Glutamatergic neuron (in vitro differentiated cells): ENCODE measurements at places on chromosomes 5 and 9. TPM values are rescaled to one million over a fixed set of nuclear protein-coding genes. Genes with fewer than 3 reads are reported as not detected.
A peak's percentile ranks its signal among the peaks of the same experiment; 100 is the strongest.

- H3K4me3 ChIP-seq: no peak overlapping the region
- H3K27ac ChIP-seq: no peak overlapping the region
- DNase-seq: no peak
- no peaks in the 10 kb centered on the region for H3K36me3 ChIP-seq
Measured at GRCh38 chr5:55873234-55873633, 22.1 kb downstream of the IL31RA start.

GRCh38 chr5:180096616-180097015 lies 25.1 kb upstream of the RNF130 start:
- peaks cover 10% of the 10 kb centered on the region for H3K4me1 ChIP-seq
- H3K36me3 ChIP-seq: peaks cover 12% of the 10 kb centered on the region
- DNase-seq: no peak
- no peak overlapping the region for H3K4me3 ChIP-seq
- H3K27ac ChIP-seq: no peak overlapping the region

GRCh38 chr9:130327070-130327780 lies 61.7 kb downstream of the HMCN2 start:
- H3K4me3 ChIP-seq: no peak overlapping the region
- H3K36me3 ChIP-seq: no peaks in the 10 kb centered on the region
- peak overlapping the region; percentile 43 for H3K27ac ChIP-seq
- H3K4me1 ChIP-seq: peaks cover 44% of the 10 kb centered on the region

The SLIT3 gene
- 11.5 TPM for total RNA-seq

DNA sequence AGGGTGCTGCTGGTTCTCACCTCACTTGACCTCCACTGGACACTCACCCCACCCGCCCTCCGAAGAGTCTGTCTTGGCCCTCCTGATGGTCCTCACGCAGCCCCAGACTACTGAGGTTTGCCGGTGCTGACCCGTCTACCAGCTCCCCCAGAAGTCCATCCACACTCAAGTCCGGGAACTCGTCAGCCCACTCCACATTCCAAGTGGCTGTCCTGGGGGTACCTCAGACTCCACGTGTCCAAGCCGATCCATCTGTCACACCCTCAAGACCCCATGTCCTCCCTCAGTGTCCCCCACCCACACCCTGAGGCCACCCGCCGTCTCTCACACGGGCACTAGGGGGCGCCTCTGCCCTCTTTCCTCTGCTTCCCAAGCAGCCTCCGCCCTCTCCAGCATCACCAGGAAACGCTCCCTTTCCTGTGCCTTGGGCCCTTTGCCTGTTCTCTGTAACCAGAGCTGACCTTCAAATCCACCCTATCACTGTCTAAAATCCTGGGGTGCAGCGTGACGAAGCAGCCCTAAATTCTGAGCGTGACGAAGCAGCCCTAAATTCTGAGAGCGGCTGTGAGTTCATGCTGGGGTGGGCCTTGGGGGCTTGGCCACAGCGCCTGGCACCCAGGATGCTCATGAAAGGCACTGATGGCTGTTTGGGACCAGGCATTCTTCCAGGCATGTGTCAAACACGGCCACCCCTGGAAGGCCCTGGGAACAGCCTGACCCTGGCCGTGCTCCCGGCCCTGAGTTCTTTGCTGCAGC lies 95.7 kb downstream of the KCNT1 start:
- DNase-seq: peak; percentile 78
- no peak overlapping the region for H3K27ac ChIP-seq
- H3K4me1 ChIP-seq: peaks cover 9% of the 10 kb centered on the region
- H3K4me3 ChIP-seq: no peak overlapping the region
- peaks cover 4% of the 10 kb centered on the region for H3K27me3 ChIP-seq

DNA sequence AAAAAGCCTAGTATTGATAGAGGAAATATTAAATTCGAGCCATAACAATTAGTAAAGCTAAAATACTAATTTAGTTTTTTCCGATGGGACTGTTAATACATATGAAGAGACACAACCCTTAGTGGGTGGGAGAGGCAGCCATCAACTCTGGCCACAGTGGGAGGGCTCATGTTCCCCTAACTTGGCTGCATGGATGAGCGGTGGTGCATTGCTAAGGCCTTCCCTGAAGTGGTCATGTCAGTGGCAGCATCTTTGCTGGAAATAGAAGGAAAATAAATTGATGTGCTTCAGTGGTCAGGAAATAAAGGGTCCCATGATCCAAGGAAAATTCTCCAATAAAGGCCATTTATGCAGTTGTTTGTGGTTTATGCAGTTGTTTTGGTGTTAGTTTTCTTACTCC lies 33.9 kb upstream of the F2RL2 start:
- peaks cover 1% of the 10 kb centered on the region for H3K27me3 ChIP-seq
- DNase-seq: no peak
- H3K27ac ChIP-seq: no peak overlapping the region
- H3K4me3 ChIP-seq: no peak overlapping the region
- no peaks in the 10 kb centered on the region for H3K4me1 ChIP-seq

DNA sequence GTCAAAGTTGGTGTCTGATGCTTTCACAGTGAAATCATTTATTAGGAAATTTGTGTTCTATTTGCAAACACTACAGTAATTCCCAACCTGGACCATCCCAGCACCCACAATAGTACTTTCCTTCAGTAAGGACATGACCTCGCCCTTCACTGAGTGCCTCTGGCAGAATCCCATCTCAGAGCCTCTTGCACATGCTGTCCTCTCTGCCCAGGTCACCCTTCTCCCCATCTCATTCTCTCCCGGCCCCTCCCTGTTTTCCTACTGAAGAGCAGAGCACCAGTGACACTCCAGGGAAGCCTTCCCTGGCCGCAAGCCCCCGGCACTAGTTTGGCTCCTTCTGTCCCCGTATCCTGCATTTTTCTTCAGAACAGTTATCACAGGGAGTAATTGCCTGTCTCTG lies 220.4 kb downstream of the MAPKAP1 start:
- H3K36me3 ChIP-seq: no peaks in the 10 kb centered on the region
- DNase-seq: no peak
- H3K4me1 ChIP-seq: no peaks in the 10 kb centered on the region

GRCh38 chr5:113692466-113692865 lies 179.0 kb downstream of the YTHDC2 start:
- H3K4me1 ChIP-seq: peaks cover 20% of the 10 kb centered on the region
- peak overlapping the region; percentile 35 for H3K4me3 ChIP-seq
- no peaks in the 10 kb centered on the region for H3K36me3 ChIP-seq
- DNase-seq: peak; percentile 22
- H3K27me3 ChIP-seq: no peaks in the 10 kb centered on the region

DNA sequence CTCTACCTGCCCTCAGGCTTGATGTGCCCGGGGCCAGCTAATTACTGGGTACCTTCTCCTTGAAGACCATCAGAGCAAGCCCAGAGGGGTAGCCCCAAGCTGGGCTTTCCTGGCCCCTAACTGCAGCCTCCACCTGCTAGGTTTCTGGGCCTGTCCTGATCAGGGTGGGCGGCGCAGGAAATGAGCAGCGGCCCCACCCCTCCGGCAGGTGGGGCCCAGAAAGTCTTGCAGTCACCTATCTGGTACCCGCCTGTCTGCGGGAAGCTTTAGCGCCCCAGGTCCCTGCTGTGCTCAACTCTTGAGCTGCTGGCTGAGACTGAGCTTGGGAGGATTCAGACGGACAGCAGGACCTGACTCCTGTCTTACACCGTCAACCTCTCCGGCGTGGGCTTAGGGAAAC lies 37.1 kb upstream of the LHX2 start:
- no peak for DNase-seq
- peaks cover 3% of the 10 kb centered on the region for H3K27me3 ChIP-seq
- H3K27ac ChIP-seq: no peak overlapping the region

- H3K27ac ChIP-seq: no peak overlapping the region
- H3K4me1 ChIP-seq: no peaks in the 10 kb centered on the region
- H3K4me3 ChIP-seq: no peak overlapping the region
- DNase-seq: no peak
- H3K36me3 ChIP-seq: no peaks in the 10 kb centered on the region
- H3K27me3 ChIP-seq: no peaks in the 10 kb centered on the region
Measured at GRCh38 chr5:147169901-147170300, 64.9 kb upstream of the STK32A start.

The IL9 gene
- total RNA-seq: not detected

The LHX3 gene
- total RNA-seq: 0.81 TPM

DNA sequence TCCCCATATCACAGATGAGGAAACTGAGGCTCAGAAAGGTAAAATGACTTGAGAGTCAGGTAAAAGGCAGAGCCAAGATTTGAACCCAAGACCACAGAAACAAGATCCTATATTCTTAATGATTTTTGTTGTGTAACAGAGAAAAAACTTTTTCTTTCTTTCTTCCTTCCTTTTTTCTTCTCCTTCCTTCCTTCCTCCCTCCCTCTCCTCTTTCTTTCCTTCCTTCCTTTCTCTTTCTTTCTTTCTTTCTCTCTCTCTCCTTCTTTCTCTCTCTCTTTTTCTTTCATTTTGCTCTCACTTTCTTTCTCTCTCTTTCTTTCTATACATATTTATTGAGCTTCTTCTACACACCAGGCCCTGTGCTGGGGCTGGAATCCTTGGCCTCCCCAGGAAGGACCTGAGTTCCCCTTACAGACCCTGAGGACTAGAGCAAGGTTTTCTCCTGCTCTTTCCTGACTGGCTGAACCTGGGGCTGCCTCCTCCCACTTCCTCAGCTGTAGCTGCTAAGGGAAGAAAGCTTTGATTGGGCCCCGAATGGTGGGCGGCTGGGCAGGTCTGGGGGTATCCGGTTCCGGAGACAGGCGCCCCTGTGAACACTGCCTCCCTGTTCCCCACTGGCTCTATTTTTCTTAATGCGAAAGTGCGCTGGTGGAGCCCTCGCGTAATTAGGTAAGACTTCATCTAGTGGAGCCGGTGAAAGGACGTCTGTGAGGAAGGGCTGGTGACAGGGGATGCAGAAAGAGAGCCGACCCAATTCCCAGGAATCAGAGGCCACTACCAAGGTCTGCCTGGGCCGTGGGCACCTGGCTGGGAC lies 27.4 kb upstream of the KIF12 start:
- H3K4me1 ChIP-seq: peaks cover 5% of the 10 kb centered on the region
- H3K4me3 ChIP-seq: no peak overlapping the region
- H3K36me3 ChIP-seq: no peaks in the 10 kb centered on the region
- peaks cover 5% of the 10 kb centered on the region for H3K27me3 ChIP-seq

DNA sequence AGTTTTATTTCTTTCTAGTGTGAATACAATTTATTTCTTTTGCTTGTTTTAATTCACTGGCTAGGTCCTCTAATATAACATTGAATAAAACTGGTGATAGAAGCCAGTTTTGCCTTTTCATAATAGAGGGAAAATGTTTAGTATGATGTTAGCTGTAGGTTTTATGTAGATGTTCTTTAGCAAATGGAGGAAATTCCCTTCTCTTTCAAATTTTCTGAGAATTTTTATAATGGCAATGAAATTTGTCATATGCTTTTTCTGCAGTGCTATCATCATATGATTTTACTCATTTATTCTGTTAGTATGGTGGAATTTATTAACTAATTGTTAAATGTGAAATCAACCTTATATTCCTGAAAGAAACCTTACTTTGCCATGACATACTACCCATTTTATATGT lies 18.1 kb upstream of the MACROH2A1 start:
- H3K27me3 ChIP-seq: no peaks in the 10 kb centered on the region
- DNase-seq: no peak
- H3K36me3 ChIP-seq: no peaks in the 10 kb centered on the region
- no peaks in the 10 kb centered on the region for H3K4me1 ChIP-seq
- H3K27ac ChIP-seq: no peak overlapping the region

- peak overlapping the region; percentile 78 for H3K27ac ChIP-seq
- peaks cover 4% of the 10 kb centered on the region for H3K4me1 ChIP-seq
- H3K27me3 ChIP-seq: peaks cover 7% of the 10 kb centered on the region
- peaks cover 4% of the 10 kb centered on the region for H3K36me3 ChIP-seq
- peak overlapping the region; percentile 92 for H3K4me3 ChIP-seq
Measured at GRCh38 chr9:69036309-69036708, 757 bp downstream of the FXN start.

DNA sequence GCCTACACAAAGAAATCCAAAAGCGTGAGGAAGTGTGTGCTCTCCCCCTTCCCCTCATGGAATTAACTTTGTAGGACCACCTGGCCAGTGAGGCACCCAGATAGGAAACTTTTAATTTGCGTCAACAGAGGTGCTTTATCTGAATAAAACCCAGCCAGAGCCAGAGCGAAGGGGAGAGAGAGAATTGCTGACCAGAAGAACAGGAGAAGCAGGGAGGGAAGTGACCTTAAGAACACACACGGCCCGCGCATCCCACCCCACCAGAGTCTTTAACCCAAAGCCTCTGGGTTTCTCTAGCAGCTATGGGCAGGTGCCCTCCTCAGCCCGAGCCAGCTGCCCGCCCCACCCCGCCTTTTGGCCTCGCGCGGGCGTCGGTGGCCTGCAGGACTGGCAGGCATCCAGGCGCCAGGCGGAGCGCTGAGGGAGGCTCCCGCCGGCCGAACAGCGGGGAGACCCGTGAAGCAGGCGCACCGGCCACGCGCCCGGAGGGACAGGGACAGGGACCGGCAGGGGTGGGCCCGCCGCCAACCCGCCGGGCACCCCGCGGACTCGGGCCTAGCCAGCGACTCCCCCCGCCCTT lies 580 bp downstream of the ERAP1 start:
- DNase-seq: peak; percentile 73
- peaks cover 7% of the 10 kb centered on the region for H3K4me1 ChIP-seq
- H3K27me3 ChIP-seq: peaks cover 12% of the 10 kb centered on the region
- peak overlapping the region; percentile 88 for H3K4me3 ChIP-seq

- DNase-seq: no peak
- no peaks in the 10 kb centered on the region for H3K27me3 ChIP-seq
- H3K27ac ChIP-seq: no peak overlapping the region
- no peak overlapping the region for H3K4me3 ChIP-seq
- no peaks in the 10 kb centered on the region for H3K4me1 ChIP-seq
Measured at GRCh38 chr9:70656281-70656680, 241.8 kb upstream of the KLF9 start.

GRCh38 chr9:129068990-129069861 lies 11.7 kb upstream of the DOLPP1 start:
- peaks cover 6% of the 10 kb centered on the region for H3K4me1 ChIP-seq
- H3K4me3 ChIP-seq: no peak overlapping the region
- H3K27me3 ChIP-seq: peaks cover 2% of the 10 kb centered on the region
- no peaks in the 10 kb centered on the region for H3K36me3 ChIP-seq
- H3K27ac ChIP-seq: peak overlapping the region; percentile 5

GRCh38 chr5:160837211-160837610 lies 14.8 kb downstream of the ATP10B start:
- no peak for DNase-seq
- no peaks in the 10 kb centered on the region for H3K4me1 ChIP-seq
- H3K4me3 ChIP-seq: no peak overlapping the region
- H3K27me3 ChIP-seq: no peaks in the 10 kb centered on the region
- no peak overlapping the region for H3K27ac ChIP-seq
- no peaks in the 10 kb centered on the region for H3K36me3 ChIP-seq

DNA sequence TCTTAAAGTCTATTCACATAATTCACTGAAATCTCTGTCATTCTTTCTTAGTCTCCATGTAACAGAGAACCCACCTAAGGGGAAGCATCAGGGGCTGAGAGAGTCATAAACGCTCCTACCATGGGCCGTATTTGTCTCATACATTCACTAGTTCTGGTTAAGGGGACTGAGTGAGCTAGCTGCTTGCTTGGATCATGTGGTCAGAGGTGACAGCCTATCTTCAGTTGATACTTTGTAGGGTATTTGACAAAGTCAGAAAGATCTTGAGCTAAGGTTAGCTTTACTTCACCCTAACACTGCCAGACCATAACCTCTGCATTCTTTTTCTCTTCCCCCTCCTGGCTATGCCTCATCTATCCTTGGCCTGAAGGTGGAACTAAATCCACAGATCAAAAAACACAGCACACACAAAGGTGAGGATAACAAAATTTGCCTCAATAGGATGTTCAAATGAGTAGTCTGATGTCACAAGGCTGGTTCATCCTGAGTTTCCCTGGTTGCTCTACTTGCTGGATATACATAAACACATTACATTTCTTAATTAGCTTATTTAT lies 66.5 kb downstream of the MARCHF3 start:
- no peak for DNase-seq
- H3K36me3 ChIP-seq: no peaks in the 10 kb centered on the region
- H3K27ac ChIP-seq: no peak overlapping the region
- H3K4me3 ChIP-seq: no peak overlapping the region
- no peaks in the 10 kb centered on the region for H3K27me3 ChIP-seq
